ENCODE measurements at places on chromosomes 4 and X.
A peak's percentile ranks its signal among the peaks of the same experiment; 100 is the strongest.

- DNase-seq, result no peak
Observed at GRCh38 chr4:92825791-92826190, 522.0 kb downstream of the GRID2 start.

GRCh38 chrX:18574591-18574990, 97.3 kb downstream of the RS1 start:
- no peak for DNase-seq

DNA sequence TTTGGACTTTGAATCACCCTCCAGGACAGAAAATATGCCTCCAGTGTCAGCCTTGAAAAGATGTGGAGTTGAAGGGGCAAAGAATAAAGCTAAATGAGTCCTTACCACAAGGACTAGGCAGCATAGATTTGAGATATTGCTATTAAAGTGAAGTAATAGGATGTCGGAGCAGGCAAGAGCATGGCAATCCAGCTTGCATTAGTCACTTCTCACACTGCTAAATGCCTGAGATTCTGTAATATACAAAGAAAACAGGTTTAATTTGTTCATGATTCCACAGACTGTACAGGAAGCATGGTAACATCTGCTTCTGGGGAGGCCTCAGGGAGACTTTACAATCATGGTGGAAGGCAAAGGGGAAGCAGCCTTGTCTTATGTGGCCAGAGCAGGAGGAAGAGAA, 109.8 kb upstream of the PCDH7 start:
- DNase-seq, result no peak

DNA sequence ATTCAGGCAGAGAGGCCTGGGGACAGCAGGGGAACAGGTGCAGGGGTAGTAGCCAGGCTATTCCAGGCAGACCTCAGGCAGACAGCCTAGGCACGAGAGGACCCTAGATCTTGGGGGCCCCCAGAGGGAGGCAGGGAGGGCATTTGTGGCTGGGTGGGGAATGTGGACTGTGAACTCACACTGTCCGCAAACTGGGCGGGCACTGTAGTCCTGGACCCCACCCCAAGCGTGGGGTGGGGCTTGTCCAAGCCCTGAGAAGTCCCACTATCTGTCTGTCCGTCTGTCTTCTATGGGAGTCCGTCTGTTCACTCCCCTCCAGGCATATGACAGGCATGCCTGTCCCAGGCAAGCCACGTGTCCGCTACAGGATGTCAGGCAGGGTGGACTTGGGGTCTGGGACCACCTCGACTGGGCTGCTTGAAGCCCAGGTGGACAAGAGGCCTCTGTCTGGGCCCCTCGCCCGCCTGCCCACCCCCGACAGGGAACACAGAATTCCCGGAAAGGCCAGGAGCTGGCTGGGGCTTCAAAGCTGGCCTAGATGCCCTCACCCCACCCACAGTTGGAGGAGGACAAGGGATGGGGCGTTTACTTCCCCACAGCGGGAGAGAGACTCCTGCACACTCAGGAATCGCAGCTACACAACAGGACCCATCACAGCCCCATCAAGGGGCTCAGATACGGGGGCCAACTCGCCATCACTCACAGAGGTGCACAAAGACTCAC, at the start of gene SLC38A5:
Gene SLC38A5 (minus strand): TSS at position 151 of the 723 bp plus-strand sequence. CDS start 2,336 bp downstream, outside the sequence.
- no peak for DNase-seq

GRCh38 chr4:98232202-98232601, 29.0 kb upstream of the RAP1GDS1 start:
- no peak for DNase-seq

DNA sequence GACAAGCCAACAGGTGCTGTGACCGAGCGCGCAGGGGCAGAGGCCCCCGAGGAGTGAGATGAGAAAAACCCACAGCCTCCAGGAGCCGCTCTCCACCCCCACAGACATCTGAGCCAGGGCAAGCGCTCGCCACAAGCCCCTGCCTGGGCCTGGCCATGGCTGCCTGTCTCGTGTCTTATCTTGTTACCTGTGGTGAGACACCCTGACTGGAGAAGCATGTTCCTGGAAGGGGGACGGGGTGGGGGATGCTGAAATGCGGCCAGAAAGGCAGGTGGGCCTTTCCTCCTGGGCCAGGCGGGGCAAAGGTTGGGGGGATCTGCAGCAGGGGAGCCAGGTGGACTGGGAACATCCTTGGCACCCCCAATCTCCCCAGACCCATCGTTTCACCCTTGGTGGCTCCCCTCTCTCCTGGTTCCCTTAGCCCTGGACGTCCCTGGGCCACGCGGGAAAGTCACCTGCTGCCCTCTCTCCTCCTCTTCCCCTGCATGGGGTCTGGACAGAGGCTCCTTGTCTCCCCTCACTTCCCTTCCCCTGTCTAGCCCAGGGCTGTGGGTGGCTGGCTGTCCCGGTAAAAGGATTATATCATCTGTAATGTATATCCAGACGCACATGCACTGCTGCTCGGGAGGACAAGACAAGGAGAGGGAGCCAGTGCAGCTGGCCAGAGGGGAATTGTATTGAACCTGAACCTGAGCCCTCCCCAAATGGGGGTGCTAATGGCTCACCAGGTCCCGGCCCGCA, 8.4 kb upstream of the DUSP9 start:
- no peak for DNase-seq

DNA sequence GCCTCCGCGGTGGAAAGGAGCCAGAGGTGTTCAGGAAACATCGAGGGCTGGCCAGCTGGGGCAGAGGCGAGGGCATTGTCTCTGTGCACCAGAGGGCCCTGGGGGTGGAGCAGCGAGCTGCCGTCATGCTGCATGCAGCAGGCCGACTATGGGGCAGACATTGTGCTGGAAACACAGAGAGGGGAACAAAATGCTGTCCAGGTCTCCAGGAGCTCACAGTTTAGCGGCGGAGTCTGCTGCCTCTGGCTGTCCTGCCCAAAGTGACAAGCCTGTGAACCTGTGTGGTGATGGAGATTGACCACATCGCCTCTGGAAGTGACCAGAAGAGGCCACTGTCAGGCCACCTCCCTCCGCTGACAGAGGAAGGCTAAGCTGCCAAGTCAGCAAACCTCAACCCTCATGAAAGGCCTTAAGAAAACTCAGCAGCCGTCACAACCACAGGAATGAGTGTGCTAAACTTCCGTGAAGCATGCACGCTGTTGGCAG, 20.1 kb upstream of the SASH3 start:
- peak; percentile 60 for DNase-seq

GRCh38 chr4:185145572-185145971, 2.5 kb downstream of the SLC25A4 start:
- DNase-seq, result no peak

GRCh38 chr4:147487616-147488015, 6.7 kb downstream of the EDNRA start:
- no peak for DNase-seq

- DNase-seq, result no peak
Observed at GRCh38 chr4:107442538-107443111, 277.4 kb downstream of the PAPSS1 start.

DNA sequence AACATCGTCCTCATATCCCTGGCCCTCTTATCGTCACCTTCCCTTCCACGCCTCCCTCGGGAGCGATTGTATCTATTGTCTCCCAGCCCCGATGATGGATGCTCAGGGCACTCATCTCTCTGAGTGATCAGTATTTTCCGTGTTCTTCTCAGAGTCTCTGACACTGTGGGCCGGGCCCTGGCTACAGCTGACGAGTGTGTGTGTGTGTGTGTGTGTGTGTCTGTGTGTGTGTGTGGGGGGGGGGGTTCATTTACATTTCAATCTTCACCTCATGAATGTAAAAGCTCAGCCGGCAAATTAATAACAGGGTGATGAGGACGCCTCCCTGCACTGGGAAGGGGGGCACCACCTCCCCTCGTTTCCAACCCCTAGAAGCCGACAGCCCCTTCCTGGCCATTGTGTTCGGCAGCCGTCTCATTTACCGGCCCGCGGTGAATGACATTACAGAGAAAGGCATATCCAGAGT, 159.5 kb downstream of the SHOX start:
- DNase-seq, result no peak

DNA sequence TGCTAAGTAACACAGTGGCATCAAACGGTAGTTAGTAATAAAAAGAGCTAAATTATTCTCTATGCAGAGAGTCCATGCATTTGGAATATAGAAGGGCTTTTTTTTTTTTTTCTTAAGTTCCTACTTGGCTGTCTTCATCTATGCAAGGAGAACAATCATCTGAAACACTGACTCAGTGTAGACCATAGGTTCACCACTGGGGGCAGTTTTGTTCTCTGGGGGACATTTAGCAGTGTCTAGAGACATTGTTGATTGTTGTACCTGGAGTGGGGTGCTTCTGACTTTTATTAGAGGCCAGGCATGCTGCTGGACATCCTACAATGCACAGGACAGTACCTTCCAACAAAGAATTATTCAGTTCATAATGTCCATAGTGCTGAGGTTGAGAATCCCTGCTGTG, 41.2 kb downstream of the TMA16 start:
- DNase-seq, result no peak

DNA sequence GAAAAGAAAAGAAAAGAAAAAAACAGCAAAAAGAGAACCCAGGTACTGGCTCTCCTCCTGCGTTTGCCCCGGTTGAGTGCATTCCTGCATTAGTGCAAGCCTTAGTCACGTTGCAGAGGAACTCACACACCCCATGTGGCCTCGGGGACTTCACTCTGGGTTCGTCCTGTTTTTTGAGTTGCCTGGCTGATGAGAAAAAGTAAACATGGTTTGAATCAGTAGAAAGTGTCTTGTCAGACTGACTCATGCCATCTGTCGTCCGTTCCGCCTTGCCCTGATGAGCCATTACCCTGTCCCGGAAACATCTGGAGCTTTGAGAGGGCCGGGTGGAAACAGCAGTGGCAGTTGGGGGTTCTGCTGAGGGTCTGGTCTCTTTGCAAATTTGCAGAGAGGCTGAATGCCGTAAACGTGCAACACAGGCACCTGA, 16.3 kb downstream of the CD99 start:
- DNase-seq, result no peak

- DNase-seq, result no peak
Observed at GRCh38 chrX:3711331-3711917, 2.0 kb downstream of the PRKX start.

DNA sequence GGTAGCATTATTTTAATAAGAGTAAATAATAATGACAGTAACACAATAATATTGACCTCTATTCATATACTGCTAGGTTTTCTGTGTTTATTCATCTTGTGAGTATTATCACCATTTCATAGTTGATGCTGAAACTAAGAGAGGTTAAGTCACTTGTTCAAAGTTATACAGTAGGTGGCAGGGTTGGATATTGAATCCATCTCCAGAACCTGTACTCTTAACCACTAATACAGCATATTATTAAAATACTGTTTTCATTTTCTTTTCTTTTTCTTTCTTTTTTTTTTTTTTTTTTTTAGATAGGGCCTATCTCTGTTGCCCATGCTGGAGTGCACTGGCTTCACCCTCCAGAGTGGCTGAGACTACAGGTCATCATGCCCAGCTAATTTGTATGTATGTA, 7.1 kb upstream of the ELF2 start:
- DNase-seq, result no peak

- DNase-seq, result peak; percentile 40
Observed at GRCh38 chr4:62324215-62324614, 1124.1 kb downstream of the ADGRL3 start.

- no peak for DNase-seq
Observed at GRCh38 chr4:171142045-171142444, 671.2 kb upstream of the GALNTL6 start.

DNA sequence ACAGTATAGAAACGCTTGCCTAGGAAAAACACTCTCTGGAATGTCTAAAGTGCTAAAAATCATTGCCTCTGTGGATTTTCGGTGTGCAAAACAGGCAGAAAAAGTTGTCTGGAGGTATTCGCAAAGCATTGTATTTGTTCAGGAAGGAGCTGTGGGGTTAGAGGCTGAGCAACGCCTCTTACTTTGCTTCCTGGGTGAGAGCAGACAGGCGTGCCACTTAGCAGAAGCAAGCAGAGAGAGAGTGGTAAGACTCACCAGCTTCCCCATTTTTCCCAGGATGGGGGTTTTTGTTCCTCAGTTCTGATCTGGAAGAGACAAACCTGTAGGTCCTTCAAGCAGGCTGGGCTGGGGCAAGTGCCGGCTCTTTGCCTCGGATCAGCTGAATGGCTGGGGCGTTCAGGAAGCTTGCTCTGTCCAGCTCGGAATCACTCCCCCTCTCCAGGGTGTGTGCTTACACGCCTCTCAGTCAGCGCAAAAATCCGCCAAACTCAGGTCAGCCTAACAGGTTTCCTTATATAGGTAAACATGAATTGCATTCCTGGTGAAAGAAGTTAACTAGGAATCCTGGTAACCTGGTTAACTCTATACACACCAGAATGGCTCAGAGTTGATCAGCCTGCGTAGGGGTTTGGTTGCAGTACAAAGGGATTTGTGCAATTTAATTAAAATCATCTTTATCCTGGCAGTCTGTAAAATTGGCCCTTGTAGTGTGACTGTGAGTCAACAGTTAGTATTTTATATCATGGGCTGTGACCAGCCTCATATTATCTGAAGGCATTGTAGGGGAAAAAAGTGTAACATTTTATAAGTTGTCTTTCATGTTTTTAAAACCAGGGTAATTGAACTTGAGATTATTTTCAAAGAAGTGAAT, 213.1 kb upstream of the MID1 start:
- DNase-seq, result no peak

- no peak for DNase-seq
Observed at GRCh38 chr4:25927361-25928195, 13.6 kb downstream of the SMIM20 start.

GRCh38 chrX:40031911-40032310, 65.8 kb downstream of the BCOR start:
- DNase-seq, result no peak

DNA sequence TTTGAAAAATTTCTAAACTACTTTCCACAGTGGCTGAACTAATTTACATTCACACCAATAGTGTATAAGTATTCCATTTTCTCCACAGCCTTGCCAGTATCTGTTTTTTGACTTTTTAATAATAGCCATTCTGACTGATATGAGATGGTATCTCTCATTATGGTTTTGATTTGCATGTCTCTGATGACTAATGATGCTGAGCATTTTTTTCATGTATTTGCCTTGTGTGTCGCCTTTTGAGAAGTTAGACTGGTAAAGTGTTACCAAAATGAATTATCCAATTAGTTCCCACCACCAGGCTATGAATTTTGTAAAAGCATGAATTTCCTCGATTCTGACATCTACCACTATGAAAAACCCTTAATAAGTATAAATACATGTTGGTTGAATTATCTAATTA, 242.2 kb upstream of the GK2 start:
- no peak for DNase-seq

- DNase-seq, result no peak
Observed at GRCh38 chr4:56671860-56672259, 9.2 kb downstream of the HOPX start.

- DNase-seq, result no peak
Observed at GRCh38 chr4:146510942-146511341, 10.8 kb downstream of the SLC10A7 start.

- DNase-seq, result no peak
Observed at GRCh38 chrX:40564447-40564846, 16.3 kb upstream of the ATP6AP2 start.

GRCh38 chr4:55409468-55410171, 13.9 kb downstream of the TMEM165 start:
- DNase-seq, result no peak

Measured in dorsolateral prefrontal cortex (tissue), 122 donors.